ENCODE measurements at places on chromosomes 7 and 10.

GRCh38 chr10:104614245-104614831, 26.8 kb upstream of the SORCS3 start:
- no peaks in the 10 kb centered on the region for H3K27me3 ChIP-seq
- H3K4me3 ChIP-seq, result no peak overlapping the region
- H3K36me3 ChIP-seq, result no peaks in the 10 kb centered on the region
- no peaks in the 10 kb centered on the region for H3K4me1 ChIP-seq

- no peak overlapping the region for H3K27ac ChIP-seq
- H3K4me3 ChIP-seq, result no peak overlapping the region
- H3K36me3 ChIP-seq, result no peaks in the 10 kb centered on the region
These were observed 481.4 kb downstream of the PTPRN2 start for GRCh38 chr7:158106272-158106671.

- DNase-seq, result no peak
- peak overlapping the region; percentile 80 for H3K4me3 ChIP-seq
- no peaks in the 10 kb centered on the region for H3K4me1 ChIP-seq
- peaks cover 47% of the 10 kb centered on the region for H3K27me3 ChIP-seq
- H3K27ac ChIP-seq, result peak overlapping the region; percentile 99
These were observed 2.4 kb downstream of the ADRB1 start for GRCh38 chr10:114046087-114046458.

GRCh38 chr7:47370461-47371042, 211.4 kb downstream of the TNS3 start:
- H3K27me3 ChIP-seq, result no peaks in the 10 kb centered on the region
- H3K4me1 ChIP-seq, result peaks cover 15% of the 10 kb centered on the region
- no peak overlapping the region for H3K4me3 ChIP-seq

- no peak overlapping the region for H3K27ac ChIP-seq
- no peak for DNase-seq
- H3K27me3 ChIP-seq, result no peaks in the 10 kb centered on the region
- H3K4me3 ChIP-seq, result no peak overlapping the region
These were observed 33.6 kb downstream of the TMEM106B start for GRCh38 chr7:12244694-12245093.

- peaks cover 1% of the 10 kb centered on the region for H3K36me3 ChIP-seq
- no peak for DNase-seq
- no peaks in the 10 kb centered on the region for H3K27me3 ChIP-seq
- H3K4me3 ChIP-seq, result no peak overlapping the region
These were observed 20.9 kb upstream of the ZNF12 start for GRCh38 chr7:6727663-6728062.

- H3K27ac ChIP-seq, result no peak overlapping the region
- H3K4me1 ChIP-seq, result peaks cover under 1% of the 10 kb centered on the region
- no peaks in the 10 kb centered on the region for H3K36me3 ChIP-seq
- H3K4me3 ChIP-seq, result no peak overlapping the region
- DNase-seq, result no peak
These were observed 117.7 kb upstream of the GJD4 start for GRCh38 chr10:35487336-35488034.

DNA sequence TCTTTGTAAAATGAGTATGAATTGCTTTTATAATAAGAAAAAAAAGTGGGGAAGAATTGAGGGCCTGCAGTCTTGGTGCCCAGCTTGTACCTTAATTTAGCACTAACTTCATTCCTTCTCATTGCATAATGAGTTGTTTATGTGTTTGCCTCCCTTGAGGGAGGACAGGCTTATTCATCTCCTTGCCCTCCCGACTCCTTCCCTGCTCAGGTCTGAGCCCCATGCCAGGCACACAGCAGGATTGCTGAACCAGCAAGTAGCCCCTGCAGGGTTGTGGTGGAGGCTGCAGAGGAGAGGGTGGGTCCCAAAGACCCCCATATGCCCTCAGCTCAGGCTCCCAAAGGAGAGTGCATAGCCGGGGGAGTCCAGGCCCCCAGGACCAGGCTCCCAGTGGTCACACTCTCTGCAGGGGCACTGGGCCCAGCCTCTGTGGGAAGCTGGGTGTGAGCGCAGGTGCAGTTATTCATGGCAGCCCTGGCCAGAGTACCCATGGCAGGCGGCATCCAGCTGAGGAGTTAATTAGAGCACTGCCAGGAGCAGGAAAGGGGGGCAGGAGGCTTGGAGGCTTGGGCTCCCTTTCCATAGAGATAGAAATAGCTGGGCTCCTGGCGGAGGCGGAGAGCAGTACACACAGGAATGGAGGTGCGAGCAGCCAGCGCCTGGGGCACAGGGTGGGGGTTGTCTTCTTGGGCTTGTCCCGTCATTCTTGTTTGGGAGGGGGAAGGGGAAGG, 28.2 kb upstream of the GOLGA7B start:
- peaks cover 9% of the 10 kb centered on the region for H3K27me3 ChIP-seq
- H3K4me3 ChIP-seq, result no peak overlapping the region
- no peaks in the 10 kb centered on the region for H3K36me3 ChIP-seq
- no peak for DNase-seq

GRCh38 chr10:130921461-130921860, 390.1 kb downstream of the TCERG1L start:
- peaks cover under 1% of the 10 kb centered on the region for H3K27me3 ChIP-seq
- no peaks in the 10 kb centered on the region for H3K4me1 ChIP-seq
- no peaks in the 10 kb centered on the region for H3K36me3 ChIP-seq
- H3K27ac ChIP-seq, result no peak overlapping the region
- DNase-seq, result no peak

DNA sequence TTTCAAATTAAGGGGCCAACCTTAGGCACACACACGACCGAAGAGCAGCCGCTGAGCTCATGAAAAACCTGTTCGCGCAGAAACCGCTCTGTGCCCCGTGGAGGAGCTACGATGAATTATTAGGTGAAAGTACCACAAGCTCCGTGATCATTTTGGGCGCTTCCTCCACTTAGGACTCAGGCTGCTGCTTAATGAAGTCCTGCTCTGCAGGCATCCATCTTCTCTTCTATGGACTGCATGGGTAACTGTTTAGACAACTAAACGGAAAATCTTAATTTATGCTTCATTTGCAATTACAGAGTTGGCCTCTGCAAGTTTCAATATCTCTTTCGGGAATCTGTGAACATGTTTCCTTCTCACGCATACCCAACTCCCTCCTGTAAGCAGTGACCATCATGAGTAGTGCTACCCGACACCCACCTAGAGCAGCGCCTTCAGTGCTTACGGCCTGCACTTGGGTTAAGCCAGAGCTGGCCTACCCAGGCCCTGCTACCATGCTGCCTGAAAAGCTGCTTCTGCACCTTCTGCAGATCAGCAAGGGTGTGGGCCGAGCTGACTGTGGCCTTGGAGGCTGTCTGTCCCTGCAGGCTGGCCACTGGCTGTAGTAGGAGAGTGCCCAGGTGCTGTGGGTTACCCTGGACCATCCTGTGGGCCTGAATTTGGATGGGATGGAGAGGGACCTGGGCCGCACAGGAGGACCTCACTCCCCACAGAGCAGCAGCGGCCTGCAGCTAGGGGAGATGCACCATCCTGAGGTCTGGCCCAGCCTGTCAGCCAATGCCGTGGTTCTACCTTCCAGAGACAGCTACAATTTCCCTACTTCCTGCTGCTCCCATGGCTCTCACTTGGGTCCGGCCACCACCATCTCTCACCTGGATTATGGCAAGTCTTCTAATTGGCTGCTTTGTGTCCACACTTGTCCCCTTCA, 36.0 kb downstream of the GNA12 start:
- H3K27me3 ChIP-seq, result no peaks in the 10 kb centered on the region
- peaks cover 58% of the 10 kb centered on the region for H3K4me1 ChIP-seq
- H3K27ac ChIP-seq, result no peak overlapping the region
- DNase-seq, result peak; percentile 34
- H3K36me3 ChIP-seq, result no peaks in the 10 kb centered on the region

GRCh38 chr7:617614-618538, 98.2 kb upstream of the PDGFA start:
- H3K27ac ChIP-seq, result no peak overlapping the region
- no peaks in the 10 kb centered on the region for H3K27me3 ChIP-seq
- no peaks in the 10 kb centered on the region for H3K36me3 ChIP-seq
- H3K4me1 ChIP-seq, result peaks cover 5% of the 10 kb centered on the region

DNA sequence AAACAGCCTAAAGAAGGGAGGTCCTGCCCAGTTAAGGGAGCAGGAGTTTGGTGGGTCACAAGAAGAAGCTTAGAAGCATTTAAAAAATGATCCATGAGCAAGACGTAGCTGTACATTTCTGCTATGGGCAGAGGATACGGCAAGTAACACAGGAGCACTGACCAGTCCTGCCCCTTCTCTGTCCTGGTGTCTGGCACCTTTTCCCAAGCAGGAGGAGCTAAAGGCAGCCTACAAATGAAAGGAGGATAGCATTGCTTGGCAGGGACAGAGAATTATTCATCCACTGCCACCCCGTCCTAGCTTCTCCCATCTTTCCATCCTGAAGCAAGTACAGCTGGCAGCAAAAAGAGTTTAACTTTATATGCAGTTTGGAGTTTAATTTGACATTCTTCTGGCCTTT, 1077.6 kb downstream of the TYW1 start:
- H3K27ac ChIP-seq, result no peak overlapping the region
- no peak overlapping the region for H3K4me3 ChIP-seq
- H3K36me3 ChIP-seq, result no peaks in the 10 kb centered on the region
- no peaks in the 10 kb centered on the region for H3K4me1 ChIP-seq

DNA sequence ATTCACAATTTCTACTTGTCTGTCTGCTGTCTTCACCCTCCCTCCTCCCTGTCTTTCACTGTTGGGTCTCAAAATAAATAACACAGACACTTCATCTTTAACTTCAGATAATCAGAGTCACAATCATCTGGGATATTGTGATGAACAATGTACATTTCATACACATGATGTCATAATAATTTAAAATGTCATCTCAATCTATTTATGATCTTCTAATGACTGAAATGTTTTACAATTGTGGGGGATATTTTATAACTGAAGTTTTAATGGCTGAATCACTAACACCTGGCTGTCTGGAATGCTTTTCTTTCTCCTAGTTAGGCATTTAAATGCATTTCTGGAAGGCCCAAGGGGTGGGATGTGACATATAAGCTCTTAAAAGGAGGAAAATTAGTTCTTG, 859.8 kb downstream of the LRMDA start:
- H3K4me1 ChIP-seq, result no peaks in the 10 kb centered on the region
- no peaks in the 10 kb centered on the region for H3K36me3 ChIP-seq
- no peak for DNase-seq
- no peak overlapping the region for H3K27ac ChIP-seq
- no peaks in the 10 kb centered on the region for H3K27me3 ChIP-seq

GRCh38 chr10:79383974-79384606, 36.8 kb downstream of the PPIF start:
- no peak overlapping the region for H3K4me3 ChIP-seq
- no peak for DNase-seq
- H3K27ac ChIP-seq, result no peak overlapping the region
- H3K4me1 ChIP-seq, result peaks cover 14% of the 10 kb centered on the region

- H3K4me3 ChIP-seq, result no peak overlapping the region
- no peak for DNase-seq
- H3K27ac ChIP-seq, result no peak overlapping the region
- H3K36me3 ChIP-seq, result peaks cover 28% of the 10 kb centered on the region
These were observed 268.3 kb downstream of the TNS3 start for GRCh38 chr7:47313564-47313963.

- no peaks in the 10 kb centered on the region for H3K27me3 ChIP-seq
- peaks cover 3% of the 10 kb centered on the region for H3K4me1 ChIP-seq
- H3K27ac ChIP-seq, result no peak overlapping the region
- H3K36me3 ChIP-seq, result no peaks in the 10 kb centered on the region
These were observed 67.7 kb downstream of the ST8SIA6 start for GRCh38 chr10:17386616-17387075.

GRCh38 chr10:33279811-33280602, 54.5 kb downstream of the NRP1 start:
- peak overlapping the region; percentile 78 for H3K27ac ChIP-seq
- peaks cover 15% of the 10 kb centered on the region for H3K36me3 ChIP-seq
- peaks cover 27% of the 10 kb centered on the region for H3K4me1 ChIP-seq
- DNase-seq, result no peak

DNA sequence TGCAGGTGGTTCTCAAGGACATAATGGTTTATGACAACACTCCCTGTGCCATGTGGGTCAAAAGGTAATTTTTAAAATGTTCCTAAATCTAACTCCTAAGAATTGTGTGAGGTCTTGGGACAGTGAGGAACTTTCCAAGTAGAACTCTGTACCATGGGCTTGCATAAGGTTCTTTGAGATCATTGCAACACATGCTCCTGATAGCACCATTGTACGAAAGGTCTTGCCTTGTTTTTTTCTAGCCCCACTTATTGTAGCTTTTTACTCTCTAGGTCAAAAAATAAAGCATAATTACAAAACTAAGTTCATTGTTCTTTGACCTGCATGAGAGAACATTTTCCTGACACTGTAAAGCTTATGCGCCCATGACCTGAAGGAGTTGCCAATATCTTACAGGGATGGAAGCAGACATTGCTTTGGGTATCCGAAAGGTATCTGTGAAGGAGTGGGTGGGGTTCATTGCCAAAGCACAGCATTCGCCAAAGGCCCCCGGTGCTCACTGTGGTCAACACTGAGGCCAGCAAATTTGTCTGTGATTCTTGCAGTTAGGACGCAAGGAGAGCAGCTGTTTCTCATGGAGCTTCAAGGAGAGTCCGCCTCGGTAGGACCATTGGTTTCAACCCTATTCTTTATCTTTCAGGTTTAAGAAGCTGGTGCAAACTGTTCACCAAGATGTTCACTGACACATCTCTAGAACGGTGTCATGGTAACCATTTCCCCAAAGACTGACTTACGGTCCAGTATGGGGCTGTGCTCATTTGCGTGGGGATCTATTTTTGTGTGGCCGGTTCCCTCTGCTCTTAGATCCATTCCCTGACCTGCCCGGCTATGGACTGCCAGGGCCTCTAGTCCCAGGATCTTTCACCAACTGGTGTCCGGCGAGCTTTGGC, 7.6 kb upstream of the PRKAG2 start:
- H3K27ac ChIP-seq, result no peak overlapping the region
- no peaks in the 10 kb centered on the region for H3K36me3 ChIP-seq
- DNase-seq, result no peak
- H3K4me3 ChIP-seq, result no peak overlapping the region

- no peak for DNase-seq
- no peaks in the 10 kb centered on the region for H3K4me1 ChIP-seq
- H3K27me3 ChIP-seq, result no peaks in the 10 kb centered on the region
These were observed 163.7 kb upstream of the CDC14C start for GRCh38 chr7:48760528-48761265.

DNA sequence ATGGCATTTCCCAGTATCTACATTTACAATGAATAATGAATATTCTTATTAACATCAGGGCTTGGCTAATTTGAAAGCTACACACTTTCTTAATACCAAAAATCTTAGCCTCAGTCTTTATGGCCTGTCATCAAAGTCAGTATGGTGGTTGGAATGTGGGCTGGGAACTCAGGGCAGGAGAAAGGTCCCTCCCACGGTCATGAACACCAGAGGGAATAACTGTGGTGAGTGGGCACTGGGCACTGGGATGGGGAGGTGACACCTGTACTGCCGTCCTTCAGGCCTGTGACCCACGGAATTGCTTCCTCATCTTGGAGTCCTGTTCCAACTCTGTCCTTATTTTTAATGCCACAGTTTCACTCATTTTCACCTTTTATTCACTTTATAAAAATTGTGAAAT, 276.9 kb upstream of the PLPP4 start:
- peak overlapping the region; percentile 13 for H3K4me3 ChIP-seq
- DNase-seq, result no peak
- H3K27ac ChIP-seq, result no peak overlapping the region
- no peaks in the 10 kb centered on the region for H3K4me1 ChIP-seq
- H3K27me3 ChIP-seq, result no peaks in the 10 kb centered on the region
